ENCODE measurements at places on chromosomes 6 and 20.
A peak's percentile ranks its signal among the peaks of the same experiment; 100 is the strongest.

DNA sequence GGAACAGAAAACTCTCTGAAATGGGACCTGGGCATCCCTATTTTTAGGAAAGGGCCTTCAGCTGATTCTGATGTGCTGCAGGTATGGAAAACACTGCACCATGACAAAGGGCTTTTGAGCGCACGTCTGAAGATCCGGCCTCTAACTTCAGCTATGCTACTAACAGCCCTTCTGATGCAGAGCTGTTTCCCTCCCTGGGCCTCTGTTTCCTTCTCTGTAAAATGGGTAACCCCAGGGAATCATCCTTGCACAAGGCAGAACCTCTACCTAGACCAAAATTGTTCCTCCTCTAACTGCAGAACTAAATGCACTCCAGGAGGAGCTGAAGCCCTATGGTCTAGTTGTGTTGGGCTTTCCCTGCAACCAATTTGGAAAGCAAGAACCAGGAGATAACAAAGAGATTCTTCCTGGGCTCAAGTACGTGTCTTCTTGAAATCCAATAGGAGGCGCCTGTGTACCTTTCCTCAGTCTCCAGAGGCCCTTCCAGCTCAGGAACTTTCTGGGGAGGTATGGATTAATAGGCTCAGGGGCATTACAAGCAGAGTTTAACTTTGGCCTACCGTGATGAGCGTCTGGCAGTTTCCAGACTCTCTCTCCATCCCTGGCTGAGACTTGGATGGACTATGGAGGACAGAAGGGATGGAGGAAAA, 5.9 kb downstream of the GPX5 start:
- no peak for DNase-seq

DNA sequence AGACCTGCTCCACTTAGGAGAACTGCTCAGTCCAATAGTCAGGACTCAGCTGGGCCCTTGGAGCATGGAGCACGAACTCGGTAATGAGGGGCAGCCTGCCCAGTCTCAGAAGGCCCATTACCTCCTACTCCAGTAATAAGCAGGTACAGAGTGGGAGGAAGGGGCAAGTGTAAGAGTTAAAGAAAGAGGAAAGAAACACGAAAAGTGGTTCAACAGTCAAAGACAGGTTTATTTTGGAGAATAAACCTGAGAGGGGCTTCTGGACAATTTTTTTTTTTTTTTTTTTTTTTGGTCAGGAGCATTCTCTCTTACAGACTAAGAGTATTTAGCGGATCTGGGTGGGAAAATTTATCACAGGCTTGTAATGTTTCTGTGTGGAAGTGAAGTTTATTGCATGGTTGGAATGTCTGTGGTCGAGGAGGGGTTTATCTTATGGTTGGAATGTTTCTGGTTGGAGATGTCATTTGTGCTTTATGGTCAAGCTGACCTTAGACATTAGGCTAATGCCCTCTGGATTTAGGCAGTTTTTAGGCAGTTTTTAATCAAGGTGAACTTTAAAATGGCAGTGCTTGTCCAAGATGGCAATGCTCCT, 340.1 kb downstream of the BCKDHB start:
- DNase-seq: no peak

- no peak for DNase-seq
Measured at GRCh38 chr6:94124333-94124732, 705.0 kb upstream of the EPHA7 start.

DNA sequence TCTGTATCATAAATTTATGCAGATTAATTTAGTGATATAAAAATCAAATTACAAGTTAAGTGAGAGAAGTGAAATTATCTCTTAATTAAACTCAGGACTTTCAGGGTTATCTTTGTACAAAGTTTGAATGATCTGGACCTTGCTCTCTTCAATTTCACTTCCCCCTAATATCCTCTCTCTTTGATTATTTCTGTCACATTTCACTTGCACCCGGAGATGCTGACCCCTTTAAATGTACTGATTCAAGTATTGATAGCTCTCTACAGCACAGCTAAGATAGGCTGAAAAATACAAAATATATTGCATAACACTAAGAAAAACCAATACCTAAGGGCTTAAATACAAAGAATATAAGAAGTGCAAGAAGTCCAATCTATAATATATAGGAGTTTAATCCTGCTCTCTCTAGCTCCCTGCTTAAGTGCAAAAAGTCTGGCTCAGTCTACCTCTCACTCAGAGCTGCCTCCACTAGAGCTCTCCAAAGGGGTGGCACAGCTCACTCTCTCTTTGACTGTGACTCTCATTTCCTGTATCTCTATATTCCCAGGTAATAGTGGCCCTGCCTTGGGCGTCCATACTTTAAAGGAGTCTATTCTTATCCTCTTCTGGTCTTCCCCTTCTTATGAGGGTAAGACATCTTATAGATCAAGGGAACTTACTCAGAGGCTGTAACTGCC, 588.4 kb downstream of the RFPL4B start:
- DNase-seq: no peak

DNA sequence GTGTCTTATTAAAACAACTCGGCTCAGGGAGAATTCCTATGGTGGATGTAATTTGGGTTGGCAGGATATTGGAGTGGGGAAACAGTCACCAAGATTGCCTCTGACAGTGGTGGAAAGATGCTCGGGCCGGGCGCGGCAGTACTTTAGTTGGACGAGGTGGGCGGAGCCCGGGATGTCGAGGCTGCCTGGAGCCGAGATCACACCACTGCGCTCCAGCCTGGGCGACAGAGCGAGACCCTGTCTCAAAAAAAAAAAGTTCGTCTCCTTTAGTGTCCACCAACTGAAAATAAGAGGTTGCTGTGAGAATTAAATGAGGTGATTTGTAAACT, 621 bp downstream of the NOL7 start:
- peak; percentile 39 for DNase-seq

DNA sequence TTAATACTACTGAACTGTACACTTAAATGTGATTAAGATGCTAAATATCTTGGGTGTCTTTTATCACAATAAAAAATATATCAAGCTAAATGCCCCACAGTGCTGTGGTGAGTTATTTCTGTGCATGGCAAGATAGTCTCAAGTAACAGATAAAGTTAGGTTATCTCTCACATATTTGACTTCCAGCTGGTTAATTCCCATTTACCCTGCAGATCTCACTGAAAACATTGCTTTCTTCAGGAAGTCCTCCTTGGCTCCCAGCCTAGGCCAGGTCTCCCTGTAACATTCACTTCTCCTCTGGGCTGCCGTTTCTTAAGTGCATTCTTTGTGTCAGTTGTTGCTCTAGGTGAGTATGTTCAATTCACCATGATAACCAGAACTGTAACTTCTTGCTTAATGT, 59.1 kb downstream of the SLC22A1 start:
- no peak for DNase-seq

DNA sequence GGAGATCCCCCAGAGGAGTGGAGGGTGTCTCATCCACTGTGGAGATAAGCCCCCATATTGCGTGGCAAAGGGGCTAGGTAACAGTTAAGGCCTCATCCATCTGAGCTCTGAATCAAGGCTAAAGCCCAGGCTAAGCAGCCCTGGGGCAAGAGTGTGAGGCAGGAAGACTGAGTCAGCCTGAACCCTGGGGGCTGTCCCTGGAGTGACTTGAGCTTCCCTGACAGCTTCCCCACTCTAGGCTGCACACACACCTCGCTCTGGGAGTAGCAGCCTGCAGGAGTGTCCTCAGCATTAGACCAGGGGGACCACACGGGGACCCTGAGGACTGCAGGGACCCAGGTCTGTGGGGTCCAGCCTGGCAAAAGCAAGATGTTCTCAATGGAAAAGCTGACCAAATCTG, 27.9 kb downstream of the UBD start:
- DNase-seq: no peak

- DNase-seq: no peak
Measured at GRCh38 chr6:99146711-99147110, 199.0 kb upstream of the FBXL4 start.

DNA sequence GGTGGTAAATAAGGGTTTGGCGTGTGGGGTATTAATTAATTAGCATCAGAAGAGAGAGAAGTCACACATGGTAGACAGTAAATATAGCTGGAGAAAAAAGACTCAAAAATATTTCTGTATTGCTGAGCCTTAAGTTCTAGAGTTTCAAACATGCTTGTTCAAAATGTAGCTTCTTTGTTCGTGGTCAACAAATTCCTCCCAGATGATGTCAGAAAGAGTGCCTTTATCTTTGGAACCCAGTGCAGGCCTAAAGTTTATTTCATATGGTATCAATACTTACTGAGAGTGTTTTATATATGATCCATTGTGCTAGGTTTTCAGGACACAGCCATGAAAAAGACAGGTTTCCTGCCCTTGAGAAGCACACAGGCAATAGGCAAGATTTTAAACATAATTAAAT, 18.3 kb downstream of the MARCKS start:
- DNase-seq: no peak

GRCh38 chr6:5832668-5833067, 174.1 kb downstream of the NRN1 start:
- DNase-seq: no peak

GRCh38 chr20:8449123-8449522, 317.1 kb downstream of the PLCB1 start:
- no peak for DNase-seq

- no peak for DNase-seq
Measured at GRCh38 chr6:103617642-103618041, 1242.1 kb downstream of the HACE1 start.

DNA sequence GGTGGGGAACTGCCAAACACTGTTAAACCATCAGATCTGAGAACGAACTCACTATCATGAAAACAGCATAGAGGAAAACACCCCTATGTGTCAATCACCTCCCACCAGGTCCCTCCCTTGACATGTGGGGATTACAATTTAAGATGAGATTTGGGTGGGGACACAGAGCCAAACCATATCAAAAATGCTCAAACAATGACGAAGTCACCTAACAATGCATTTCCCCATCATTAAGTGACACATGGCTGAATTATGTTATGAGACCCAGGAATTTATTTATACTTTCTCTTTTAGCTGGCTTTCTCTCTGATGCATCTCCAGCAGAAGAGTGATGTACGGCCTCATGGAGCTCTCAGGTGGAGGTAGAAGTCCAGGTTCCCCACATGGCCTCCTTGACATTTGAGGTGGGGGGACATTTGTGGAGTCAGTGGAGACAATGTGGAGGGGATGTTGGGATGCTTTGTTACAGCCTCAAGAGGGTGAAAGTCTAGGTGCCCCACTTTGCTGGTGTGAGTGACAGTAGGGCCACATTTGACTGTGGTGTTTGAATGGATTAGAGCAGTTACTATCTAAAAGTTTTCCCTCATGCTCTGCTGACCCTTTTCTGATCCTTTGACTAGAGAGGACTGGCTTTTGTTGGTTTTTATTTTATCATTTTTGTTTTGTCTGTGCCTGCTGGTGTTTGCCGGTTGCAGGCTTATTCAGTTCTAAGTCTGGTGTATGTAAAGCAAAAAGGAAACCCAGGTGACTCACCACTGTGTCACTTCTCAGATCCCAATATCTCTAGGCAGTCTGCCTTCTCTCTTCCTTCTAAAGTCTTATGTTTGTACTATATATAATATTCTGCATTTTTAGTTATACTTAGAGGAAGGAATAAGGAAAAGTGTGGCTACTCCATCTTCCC, 18.5 kb upstream of the DCBLD1 start:
- DNase-seq: peak; percentile 19

DNA sequence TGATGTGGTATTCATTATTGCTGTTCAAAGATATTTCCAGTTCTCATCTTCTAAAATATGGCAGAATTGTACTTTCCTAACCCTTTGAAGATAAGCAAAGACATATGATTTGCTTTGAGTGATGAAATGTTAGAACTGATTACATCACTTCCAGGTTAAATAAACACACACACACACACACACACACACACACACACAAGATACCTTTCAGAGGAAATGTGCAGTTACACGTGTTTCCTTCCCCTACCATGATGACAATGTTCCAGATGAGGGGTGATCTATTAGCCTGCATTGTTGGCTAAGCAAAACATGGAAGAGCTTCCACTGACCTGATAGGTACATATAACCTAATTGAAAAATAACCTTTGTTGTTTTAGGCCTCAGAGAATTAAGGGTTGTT, 11.7 kb upstream of the FRK start:
- DNase-seq: no peak

DNA sequence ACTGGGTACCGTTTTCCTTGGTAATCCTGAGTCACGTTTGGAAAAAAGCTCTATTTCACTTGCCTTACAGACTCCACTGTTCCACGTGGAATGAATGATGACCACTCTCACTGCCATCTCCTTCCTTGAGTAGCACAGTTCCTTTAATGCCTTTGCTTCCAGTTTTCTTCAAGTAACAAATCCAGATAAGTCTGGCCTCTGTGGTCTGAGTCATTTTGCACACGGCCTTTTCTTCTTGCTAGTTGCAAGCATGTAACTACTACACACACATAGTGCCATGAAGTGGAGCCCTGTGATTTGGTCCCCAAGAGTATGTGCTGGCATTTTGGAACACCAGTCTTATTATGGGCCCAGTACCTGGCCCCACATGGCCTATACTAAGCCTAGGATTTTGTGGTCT, 182.8 kb downstream of the SASH1 start:
- DNase-seq: no peak

- DNase-seq: no peak
Measured at GRCh38 chr20:61436283-61436666, 184.2 kb downstream of the CDH4 start.

DNA sequence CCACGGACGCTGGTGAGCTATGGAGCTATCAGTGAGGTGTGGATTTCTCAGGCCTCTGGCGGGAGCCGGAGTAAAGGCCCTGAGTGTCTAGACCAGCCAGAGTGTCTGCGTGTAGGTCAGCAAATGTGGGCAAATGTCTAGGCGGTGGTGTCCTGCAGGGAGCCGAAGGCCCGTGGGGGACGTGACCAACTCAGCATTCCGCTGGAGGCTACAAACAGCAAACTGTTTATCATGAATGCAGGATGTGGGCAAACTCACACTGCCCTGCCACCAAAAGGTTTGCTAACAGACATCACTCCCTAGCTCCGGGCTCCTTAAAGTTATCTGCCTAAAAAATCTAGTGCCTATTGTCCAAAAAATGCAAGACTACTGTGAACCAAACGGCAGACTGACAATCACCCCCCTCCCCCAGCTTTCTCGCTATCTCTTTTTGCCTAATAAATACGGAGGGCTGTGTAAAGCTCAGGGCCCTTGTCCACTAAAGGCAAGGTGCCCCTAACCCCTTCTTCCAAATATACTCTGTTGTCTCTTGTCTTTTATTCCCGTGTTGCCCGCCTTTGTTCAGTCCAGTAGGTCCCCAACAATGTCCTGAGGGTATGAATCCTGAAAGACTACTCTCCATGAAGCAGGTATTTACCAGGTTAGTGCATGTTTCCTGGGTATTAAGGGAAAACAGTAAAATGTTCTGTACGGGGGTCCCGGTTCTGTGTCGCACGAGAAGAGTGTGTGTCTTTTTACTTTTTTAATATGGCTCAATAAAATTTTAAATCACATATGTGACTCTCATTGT, 29.0 kb upstream of the AFDN start:
- no peak for DNase-seq

- no peak for DNase-seq
Measured at GRCh38 chr6:125832391-125833117, 41.8 kb downstream of the NCOA7 start.

Data from CD4-positive, alpha-beta T cell treated with Interleukin-4 for 4 hours (primary cell).